Muscle of leg (tissue), 16 donors: ENCODE measurements at places on chromosomes 2 and 18. TPM values are rescaled to one million over a fixed set of nuclear protein-coding genes. Genes with fewer than 3 reads are reported as not detected.

Gene PSMA8
- total RNA-seq = not detected

Gene TTN
- total RNA-seq = 1,236 TPM

Gene ANKRD23
- total RNA-seq = 6.5 TPM

Gene ARHGAP28
- total RNA-seq = 26.1 TPM

Gene TMEM178A
- 5.7 TPM for total RNA-seq

Gene HOXD12
- not detected for total RNA-seq

Gene DNAJC5G
- total RNA-seq = not detected
